ENCODE measurements at places on chromosomes 3 and 15.

DNA sequence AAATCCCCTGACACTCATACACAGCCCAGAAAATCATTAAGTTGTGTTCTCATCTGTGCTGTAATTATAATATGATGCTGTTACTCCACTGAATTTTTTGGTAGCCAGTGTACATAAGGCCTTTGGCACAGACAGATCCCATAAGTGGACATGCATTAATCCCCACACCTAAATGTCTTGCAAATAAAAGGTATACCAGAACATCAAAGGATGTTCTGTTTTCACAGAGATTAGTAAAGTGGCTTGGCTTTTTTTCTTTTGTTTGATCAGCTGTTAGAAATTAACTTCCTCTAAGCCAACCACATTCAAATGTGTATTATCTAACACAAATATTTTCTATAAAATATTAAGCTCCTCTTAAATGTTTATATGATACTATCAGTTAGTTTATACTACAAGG is 2.7 kb downstream of the SST start:
- no peak for DNase-seq

- no peak for DNase-seq
These were observed 192.5 kb downstream of the P3H2 start for GRCh38 chr3:189927975-189928895.

DNA sequence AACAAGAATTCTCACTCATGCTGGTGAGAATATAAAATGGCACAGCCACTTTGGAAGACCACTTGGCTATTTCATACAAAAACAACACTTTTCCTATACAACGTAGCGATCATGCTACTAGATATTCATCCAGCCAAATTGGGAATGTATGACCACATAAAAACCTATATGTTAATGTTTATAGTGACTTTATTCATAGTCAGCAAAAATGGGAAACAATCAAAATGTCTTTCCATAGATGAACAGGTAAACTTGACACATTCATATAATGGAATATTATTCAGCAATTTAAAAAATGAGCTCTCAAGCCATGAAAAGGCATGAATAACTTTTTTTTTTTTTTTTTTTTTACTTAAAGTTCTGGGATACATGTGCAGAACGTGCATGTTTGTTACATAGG is 445.2 kb downstream of the ZBBX start:
- no peak for DNase-seq

DNA sequence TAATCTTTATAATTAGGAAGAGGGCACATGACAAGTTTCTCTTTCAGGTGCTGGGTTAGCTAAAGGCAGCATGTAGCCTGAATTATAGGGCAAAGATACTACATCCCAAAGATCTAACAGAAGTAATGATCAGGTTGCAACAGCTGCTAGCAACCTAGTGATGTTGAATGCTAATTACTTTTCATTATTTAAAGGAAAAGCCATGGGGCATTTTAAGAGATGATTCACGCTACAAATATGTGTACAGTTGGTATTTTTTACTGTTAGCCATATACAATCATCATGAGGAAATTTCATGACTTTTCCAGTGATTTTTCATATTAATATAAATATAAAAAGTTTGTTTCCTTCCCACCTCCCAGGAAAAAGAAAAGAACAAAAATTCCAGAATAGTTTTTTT is 43.0 kb downstream of the NEK10 start:
- no peak for DNase-seq

DNA sequence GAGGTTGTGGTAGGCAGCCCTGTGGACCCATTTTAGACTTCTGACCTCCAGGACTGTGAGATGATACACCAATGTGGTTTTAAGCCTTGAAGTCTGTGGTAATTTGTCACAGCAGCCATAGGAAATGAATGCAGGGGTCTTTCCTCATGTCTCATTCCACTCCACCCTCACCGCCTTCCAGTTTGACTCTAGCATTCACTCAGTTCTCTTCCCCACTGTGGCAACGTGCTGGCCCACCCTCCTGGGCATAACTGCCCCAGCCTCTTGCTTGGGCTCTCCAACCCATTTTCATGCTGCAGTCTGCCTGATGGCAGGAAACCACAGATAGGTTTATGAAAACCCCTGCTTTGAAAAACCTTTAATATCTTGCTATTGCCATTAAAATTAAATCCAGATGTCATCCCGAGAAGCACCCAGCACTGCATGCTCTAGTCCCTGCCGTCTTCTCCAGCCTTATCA is 7.3 kb upstream of the TRNT1 start:
- no peak for DNase-seq
